ENCODE measurements at places on chromosomes 6 and 20.

GRCh38 chr6:41463062-41463930 lies 82.9 kb upstream of the FOXP4 start:
- no peak for DNase-seq

DNA sequence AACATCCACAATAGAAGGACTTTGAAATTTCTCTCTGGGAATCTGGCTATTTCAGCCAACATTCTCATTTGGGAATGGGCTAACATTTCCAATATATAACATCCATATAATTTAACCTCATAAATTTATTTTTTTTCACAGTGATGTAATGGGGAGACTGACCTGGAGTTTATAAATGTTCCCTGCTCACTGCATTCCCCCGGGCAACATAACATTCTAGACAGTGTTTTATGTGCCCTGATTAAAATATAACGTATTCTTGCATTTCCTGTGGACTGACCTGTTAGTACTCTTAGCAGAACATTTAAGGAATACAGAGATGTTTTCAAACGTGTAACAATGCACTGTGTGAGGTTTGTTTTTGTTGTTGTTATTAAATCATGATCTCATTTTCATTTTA lies 20.9 kb downstream of the TSHZ2 start:
- DNase-seq = no peak

DNA sequence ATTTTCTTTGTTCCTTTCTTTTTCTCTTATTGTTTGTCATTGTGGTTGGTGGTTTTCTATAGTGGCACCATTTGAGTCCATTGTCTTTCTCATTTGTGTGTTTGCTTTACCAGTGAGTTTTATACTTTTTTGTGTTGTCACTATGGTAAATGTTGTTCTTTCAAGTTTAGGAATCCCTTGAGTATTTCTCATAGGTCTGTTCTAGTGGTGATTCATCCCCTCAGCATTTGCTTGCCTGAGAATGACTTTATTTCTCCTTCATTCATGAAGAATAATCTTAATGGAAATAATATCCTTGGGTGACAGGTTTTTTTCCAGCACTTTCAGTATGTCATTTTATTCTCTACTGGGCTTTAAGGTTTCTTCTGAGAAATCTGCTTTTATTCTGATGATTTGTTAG lies 209.2 kb upstream of the ASCC3 start:
- no peak for DNase-seq

GRCh38 chr6:101351173-101351572 lies 42.3 kb upstream of the GRIK2 start:
- no peak for DNase-seq

DNA sequence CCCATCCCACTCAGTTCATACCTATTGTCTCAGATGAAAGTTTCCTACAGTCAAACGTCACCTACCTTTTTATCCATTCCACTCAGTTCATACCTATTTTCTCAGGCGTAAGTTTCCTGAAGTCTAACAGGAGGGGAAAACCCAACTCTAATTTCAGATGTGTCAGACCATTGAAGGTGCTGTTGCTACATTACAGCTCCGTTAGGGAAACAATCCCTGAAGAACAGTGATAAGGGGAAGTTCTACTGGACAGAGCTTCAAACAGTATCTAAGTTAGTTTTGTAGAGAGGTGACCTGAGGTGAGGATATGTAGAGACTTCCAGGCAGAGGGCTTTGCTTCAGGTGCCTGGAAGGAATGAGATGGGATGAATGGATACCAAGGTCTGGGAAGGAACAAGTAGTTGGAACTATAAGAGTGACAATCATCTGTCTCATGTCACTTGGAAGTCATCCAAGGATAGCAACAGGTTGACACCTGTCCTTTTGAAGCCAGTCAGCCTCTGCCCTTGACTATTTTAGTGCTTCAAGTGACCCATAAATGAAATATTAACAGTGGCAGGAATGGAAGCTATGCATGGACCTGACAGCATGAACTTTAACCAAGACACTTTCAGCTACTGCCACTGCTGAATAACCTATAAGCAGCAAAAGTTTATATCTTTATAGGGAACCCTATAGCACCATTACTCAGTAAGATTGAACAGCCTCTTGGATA lies 191.6 kb upstream of the MOCS1 start:
- no peak for DNase-seq

- DNase-seq = no peak
Measured at GRCh38 chr6:15929685-15930084, 199.2 kb upstream of the MYLIP start.

DNA sequence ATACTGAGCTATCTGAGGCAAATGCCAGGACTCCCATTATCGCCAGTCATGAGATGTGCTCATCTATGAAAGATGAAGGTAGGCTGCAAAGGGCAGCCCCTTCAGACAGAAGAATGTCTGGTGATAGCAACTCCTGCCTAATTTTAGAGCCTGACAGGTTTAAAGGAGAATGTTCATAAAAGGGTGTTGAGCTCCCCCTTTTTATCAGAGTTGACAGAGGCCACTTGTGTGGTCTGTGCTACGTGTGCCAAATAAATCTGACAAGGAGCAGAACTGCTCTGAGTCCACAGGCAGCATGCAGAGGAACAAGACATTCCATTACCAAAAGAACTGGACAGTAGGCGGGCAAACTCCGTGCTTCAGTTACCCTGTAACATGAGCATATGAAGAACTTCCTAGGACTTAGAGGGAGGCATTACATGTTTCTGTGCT lies 101.8 kb downstream of the PREP start:
- no peak for DNase-seq

GRCh38 chr20:49511788-49512525 lies 29.5 kb upstream of the KCNB1 start:
- no peak for DNase-seq

GRCh38 chr6:34043359-34043758 lies 102.5 kb downstream of the GRM4 start:
- no peak for DNase-seq

DNA sequence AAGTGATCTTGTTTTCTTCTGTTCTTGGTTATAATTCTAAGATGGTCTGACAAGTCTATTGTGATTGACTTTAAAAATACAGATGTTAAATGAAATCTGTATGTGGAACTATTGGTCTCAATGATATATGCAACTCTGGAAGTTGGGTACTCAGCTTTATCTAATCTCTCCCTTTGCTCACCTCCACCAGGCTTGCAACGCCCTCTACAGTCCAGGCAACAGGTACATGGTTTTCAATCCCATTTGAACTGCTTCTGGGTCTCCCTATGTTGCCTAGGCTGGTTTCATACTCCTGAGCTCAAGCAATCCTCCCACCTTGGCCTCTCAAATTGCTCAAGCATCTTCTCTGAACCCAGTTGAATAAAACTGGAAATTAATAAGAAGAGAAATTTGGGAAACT lies 25.6 kb upstream of the HLA-DQB1 start:
- peak; percentile 23 for DNase-seq

DNA sequence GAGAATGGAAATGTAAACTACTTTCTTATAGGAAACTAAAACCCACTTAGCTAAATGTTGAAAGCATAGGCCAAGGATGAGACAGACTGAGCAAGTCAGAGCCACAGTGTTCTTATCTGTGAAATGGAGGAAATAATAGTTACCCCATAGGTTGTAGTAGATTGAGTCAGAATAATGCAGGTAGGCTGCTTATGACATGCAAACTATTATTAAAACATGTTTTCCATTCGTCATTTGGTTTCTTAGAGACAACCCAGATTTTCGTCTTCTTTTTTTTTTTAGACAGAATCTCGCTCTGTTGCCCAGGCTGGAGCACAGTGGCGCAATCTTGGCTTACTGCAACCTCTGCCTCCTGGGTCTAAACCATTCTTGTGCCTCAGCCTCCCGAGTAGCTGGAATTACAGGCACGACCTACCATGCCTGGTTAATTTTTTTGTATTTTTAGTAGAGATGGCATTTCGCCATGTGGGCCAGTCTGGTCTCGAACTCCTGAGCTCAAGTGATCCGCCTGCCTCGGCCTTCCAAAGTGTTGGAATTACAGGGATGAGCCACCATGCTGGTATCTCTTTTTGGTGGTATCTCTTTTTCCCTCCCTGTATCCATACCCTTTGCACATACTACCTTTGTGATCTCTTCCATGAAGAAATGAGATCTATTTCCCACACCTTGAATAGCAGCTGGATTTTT lies 196.5 kb upstream of the ZNF217 start:
- DNase-seq = no peak

All from activated CD4-positive, CD25-positive, alpha-beta regulatory T cell treated with anti-CD3 and anti-CD28 coated beads, Interleukin-2, amount 50 U/mL, for 16 hours (primary cell).